ENCODE measurements at places on chromosomes 2 and 18.

DNA sequence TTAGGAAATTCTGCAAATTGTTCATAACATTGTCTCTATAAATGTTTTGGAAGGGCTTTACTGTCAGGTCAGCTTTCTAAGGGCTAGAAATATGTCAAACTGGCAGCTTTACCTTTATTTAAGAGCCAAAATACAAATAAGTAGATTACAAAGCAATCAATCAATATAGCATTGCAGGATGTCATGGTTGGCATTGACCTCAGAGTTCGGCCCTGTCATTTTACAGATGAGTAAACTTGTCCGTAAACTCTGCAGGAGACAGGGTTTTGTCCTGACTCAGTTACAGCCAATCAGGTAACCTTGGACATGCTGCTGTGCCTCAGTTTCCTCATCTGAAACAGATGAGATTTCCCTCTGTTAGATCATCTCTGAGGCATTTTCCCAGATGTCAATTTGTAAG, 25.9 kb upstream of the ZEB2 start:
- DNase-seq = no peak

- no peak for DNase-seq
Measured at GRCh38 chr2:237075749-237076599, 9.7 kb upstream of the COPS8 start.

- DNase-seq = no peak
Measured at GRCh38 chr2:28462122-28462521, 33.7 kb upstream of the PLB1 start.

DNA sequence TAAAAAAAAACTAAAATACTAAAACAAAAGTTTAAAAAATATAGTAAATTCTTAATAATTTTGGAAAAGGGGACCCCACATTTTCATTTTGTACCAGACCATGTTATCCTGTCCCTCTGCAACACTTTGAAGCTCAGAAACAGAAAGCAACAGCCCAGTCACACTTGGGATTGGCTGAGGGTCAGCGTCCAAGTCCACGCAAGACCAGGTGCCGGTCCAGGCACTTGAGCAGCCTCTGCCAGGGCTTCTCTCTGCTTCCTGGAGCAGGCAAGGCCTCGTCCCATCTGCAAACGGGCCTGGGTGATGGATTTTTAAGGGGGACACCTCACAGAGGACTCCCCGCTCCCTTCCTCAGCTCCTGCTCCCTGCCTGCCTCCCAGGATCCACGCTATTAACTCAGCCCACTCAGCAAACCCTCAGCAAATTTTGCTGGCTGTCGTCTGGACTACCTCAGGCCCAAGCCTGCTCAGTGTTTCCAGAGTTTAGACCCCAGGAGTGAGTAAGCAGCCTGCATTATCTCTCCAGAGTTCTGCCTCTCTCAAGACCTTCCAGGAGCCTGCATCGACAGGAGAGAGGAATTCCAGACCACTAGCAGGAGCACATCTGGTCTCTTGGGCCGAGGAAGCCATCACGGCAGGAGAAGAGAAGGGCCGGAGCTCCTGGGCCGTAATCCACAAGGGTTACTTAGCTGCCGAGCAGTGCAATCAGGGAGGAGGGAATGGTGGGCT, 88.7 kb upstream of the STPG4 start:
- DNase-seq = no peak

DNA sequence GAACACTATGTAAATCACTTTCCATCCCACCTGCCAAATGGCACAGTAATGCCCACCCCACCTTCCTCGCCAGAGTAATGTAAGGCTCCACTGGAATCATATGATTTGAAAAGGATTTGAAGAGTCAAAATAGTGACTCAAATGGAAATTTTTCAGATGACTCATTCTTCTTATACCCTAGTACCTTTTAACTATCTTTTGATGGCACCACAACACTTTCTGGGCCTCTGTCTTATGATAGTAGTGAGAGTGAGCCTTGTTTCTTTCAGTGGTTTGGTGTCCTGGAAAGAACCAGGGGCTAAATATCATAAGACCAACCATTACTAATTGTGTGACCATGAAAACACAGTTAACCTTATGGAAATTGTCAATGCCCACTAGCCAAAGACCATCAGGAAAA, 235.4 kb upstream of the SLC14A2 start:
- no peak for DNase-seq

DNA sequence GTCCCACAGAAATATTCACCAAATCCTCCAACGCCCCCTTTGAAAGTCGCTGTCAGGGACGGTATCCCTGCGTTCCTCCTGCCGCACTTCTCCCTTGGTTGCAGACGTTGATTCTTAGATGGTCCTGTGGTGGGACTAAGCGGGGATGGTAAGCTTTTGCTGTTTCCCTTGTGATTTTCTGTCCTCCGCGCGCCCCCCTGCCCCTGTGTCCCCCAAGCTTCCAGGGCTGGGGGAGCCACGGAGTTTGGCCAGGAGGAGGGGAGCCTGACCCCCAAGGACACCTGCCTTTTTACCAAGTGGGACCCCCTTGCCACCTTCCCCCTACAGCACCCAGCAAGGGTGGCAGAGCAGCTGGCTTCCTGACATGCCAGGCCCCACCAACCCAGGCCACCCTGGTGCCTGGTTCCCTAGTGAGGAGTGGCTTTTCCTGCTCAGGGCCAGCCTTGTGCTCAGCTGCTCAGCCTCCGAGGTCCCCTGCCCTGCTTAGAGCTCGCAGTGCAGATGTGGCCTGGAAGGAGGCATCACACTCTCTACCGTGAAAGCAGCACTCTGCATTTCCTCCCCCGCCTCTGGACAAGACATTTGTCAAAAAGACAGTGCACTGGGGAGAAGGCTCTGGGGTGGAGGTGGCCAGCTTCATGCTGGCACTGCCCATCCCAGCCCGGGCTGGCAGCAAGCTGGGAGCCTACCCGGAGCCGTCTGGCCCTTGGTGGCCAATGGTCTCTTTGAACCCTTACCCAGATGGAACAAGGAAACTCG, 49.4 kb downstream of the TWIST2 start:
- DNase-seq = no peak

- DNase-seq = no peak
Measured at GRCh38 chr18:8176109-8176508, 433.1 kb upstream of the RAB12 start.

- no peak for DNase-seq
Measured at GRCh38 chr2:6171294-6171693, 479.1 kb downstream of the SOX11 start.

DNA sequence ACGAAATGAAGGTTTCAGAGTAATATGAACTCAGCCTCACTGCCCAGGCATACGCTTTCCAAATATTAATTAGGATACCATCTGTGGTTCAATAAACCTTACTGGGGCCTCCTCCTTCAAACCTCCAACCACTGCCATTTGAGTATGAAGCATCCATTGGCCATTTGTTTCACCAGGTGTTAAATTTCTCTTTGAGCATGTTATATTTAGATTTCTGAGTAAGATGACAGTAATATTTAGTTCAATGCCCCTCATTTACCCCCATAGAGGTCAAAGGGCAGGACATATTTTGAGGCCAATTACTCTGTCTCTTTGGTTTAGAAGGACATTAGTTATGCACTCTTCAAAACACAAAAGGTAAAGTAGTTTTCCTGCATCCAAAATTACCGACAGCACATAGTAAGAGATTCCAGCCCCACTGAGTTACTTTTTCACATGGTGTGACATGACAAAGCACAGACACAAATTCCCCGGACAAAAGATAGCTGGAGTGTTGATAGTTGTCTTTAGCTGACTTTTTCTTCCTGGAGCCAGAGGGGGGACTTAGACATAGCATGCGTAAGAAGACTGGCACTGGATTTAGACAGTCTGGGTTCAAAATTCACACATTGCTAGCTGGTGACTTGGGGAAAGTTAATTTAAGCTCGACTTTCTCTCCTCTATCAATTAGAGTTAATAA, 33.1 kb upstream of the LNPK start:
- no peak for DNase-seq

DNA sequence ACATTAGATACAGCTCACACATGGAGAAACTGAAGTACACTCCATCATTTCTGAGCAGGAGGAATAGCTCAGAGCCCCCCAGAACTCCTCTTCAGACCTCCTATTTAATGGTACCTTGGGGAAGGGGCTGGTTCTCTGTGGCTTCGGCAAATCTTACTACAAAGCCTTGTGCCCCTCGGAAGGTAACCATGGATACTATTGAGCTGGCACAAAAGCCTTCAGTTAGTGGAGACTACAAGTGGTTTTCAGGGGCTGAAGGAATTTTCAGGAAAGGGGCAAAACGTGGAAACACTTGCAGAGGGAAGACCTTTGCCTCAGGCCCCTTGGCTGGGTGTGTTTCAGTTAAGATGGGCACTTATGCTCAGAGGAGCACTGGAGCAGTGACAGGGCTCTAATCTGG, 1.1 kb upstream of the FAM237A start:
- DNase-seq = no peak

DNA sequence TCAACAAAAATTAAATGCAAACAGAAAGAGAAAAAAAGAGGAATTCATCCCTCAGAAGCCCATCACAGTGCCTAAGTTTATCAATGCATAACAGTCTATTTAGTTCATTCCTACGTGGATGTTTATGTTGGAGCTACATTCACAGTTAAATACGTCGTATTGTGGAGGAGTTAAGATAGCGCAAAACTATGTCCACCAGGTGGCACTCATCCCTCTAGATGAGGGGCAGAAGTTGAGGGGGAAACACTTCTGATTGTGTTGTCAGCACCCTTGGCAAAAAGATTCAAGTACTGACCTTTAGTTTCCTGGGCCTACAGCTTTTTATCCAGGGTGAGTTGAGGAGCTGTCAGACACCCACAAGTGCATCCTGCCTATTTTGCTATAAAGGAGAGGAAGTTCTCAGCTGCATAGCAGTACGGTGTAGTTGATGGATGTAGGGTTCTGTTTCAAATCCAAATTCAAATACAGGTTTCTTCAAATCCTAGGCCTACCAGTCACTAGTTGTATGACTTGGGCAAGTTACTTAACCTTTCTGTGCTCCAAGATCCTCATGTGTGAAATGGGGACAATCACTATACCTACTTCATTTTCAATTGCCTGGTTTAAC, 26.8 kb upstream of the MYO1B start:
- DNase-seq = no peak

DNA sequence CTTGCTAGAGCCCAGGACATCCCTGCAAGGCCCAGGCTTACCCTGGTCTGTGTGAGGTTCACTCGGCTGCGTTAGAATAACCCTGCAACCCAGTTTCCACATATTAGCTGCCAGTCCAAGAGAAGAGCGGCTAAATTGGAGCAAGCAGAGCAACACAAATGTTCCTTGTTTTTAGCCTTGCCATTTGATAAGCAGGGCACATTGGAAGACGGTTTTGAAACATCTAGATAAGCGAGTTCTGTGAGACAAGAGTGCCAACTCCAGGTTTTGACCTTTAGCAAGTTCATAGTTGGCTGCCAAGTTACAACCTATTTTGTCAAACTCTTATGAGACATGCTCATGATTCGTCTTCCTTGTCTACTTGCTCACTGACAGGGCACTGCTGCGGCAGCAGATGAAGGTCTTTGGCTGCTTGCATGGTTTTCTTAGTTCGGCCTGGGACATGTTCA, 23.5 kb downstream of the DPP4 start:
- no peak for DNase-seq

Data from occipital lobe (tissue), 3 donors.